ENCODE measurements at places on chromosomes 12 and 14. TPM values are rescaled to one million over a fixed set of nuclear protein-coding genes. Genes with fewer than 3 reads are reported as not detected.

PPP1CC gene
- 140 TPM for total RNA-seq

TPPP2 gene
- not detected for total RNA-seq

GRCh38 chr14:39974036-39974435 is 541.8 kb upstream of the FBXO33 start:
- no peak for DNase-seq

DNA sequence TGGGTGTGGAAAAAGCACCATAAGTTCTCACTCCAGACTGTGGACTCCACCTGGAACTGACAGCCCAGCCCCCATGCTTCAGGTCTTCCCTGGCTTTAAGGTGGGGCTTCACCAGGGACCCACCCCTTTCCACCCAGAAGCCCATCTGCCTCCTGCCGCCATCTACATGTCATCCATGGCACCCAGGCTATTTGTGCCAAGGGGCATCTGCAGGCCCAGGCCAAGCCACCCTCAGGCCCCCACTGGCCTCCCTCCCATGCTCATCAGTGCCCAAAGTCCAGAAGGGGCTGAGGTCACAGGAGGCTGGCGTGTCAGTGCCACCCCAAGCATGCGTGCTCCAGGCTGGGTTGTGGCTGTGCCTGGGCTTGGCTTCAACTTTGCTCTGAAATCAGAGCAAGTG is 212.2 kb upstream of the DIO3 start:
- no peak for DNase-seq

- DNase-seq, result no peak
These were observed 1057.8 kb downstream of the FSCB start for GRCh38 chr14:43449291-43449690.

DNA sequence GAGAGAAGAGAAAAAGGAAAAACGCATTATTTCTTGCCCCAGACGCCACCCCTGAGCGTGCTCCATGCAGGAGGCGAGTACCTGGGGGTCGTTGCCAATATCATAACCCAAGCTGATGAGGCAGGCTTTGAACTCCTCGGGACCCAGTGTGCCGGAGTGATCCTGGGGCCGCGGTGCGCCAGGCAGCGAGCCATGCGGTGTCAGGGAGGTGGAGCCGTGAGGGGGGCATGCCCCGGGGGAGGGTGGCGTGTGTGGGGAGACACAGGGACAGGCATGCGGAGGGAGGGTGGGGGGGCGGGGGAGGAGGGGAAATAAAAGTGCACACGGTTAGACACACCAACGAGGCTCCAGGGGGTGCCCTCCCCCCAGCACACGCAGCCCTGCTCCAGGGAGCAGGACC is 86.0 kb upstream of the ZFP36L1 start:
- DNase-seq, result no peak

Measured in frontal cortex (tissue), 4 donors.